ENCODE measurements at places on chromosomes 6 and 20.
A peak's percentile ranks its signal among the peaks of the same experiment; 100 is the strongest.

GRCh38 chr6:126307849-126308248 is 32.1 kb upstream of the CENPW start:
- DNase-seq = peak; percentile 77

DNA sequence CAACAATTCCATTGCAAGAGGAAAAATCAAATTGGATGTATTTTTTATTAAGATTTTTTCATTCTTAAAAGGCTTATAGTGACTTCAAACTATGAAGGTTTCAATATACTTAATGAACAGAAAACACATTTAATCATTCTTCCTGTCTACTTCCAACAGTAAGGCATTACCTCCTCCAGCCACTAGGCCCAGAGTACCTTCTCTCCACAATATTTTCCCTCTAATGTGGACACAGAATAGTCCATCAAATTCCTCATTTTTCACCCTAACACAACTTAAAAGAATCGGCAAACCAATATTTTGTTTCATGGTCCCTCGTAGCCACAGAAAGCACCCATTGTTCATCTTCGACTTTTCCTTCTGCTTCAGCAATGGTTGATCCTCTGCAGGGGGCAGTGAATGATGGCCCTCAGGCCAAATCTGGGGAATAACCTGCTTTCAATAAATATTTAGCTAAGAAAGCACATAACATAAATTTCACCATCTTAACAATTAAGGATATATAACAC is 335.4 kb upstream of the ID4 start:
- DNase-seq = no peak

DNA sequence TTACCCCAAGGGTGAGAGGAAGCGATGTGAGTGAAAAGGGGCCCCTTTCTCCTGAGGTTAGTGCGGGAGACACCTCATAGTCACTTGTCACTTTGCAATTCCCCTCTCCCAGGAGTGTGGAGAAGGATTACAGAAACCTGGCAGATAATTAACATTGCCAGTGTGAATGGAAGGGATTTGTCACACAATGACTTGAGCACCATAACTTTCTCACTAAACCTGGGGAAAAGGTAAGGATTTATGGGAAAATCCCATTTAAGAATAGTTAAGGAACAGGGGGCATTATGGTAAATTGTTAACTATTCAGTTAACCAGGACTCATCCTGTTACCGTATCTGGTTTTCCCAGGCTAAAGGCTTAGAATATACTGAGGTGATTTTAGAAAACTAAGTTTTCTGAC is 219.5 kb upstream of the JAG1 start:
- no peak for DNase-seq

DNA sequence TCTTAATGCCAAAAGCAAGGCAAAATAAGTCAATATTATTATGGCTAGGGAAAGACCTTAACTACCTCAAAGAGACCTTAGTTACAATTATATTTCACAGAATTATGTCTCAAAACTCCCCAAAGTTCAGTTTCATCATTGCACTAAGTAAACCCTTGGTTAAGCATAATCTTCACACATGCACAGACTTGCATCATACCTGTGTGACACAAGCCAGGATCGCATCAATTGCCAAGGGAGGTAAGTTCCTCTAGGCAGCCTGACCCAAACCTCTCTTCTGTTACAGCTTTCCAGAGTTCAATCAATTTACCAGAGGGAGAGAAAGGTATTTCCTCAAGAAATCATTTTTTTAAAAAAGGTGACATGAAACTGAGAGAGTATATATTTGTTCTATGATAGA is 31.9 kb upstream of the PRSS35 start:
- no peak for DNase-seq

- DNase-seq = no peak
Observed at GRCh38 chr20:37979021-37979985, 54.0 kb downstream of the TTI1 start.

DNA sequence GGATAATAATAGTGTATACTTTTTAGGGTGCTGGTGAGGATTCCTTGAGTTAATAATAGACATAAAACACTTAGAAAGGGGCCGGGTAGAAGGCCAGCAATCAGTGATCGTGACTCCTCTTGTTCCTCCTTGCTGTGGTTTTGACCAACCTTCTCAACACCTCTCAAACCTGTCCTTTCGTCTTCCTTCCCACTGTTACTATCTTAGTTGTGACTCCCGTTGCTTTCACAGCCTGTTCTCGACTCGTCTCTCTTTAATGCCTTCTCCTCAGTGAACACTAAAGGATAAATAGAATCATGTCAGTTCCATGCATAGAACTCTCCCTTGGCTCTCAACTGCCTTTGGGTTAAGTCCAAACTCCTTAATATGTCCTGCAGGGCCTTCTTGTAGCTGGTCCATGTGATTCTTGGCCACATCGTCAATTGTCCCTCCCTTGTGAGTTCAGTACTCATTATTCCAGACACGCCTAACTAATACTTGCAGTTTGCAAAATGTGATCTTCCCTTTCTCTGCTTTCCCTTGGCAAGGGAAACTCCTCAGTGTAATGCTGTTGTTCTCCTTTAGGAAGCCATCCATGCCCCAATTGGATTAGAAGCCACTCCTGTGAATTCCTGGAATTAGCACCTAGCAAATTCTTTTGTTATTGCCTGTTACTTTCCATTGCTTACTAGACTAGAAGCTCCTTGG is 164.9 kb downstream of the UTRN start:
- no peak for DNase-seq

GRCh38 chr6:93721386-93722048 is 302.2 kb upstream of the EPHA7 start:
- no peak for DNase-seq

GRCh38 chr20:10639737-10640556 is 33.9 kb downstream of the JAG1 start:
- no peak for DNase-seq

Data from HFFc6 (cell line).